ENCODE measurements at places on chromosomes 5 and 9. TPM values are rescaled to one million over a fixed set of nuclear protein-coding genes. Genes with fewer than 3 reads are reported as not detected.
A peak's percentile ranks its signal among the peaks of the same experiment; 100 is the strongest.

DNA sequence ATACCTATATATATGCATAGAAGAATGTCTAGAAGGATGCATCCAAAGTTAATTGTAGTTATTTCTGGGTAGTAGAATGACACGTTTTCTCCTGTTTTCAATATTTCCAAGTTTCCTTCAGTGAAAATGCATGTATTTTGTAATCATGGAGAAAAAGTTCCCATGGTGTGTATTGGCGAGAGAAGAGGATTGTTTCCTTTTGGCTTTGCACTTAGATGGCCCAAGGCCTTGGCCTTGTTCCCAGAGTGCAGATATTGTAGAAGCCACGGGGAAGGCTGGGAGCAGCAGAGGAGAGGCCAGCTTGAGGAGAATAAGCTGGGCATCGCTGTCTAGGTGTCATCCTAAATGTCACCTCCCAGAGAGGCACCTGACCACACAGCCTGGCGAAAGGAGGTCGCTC lies 44.0 kb downstream of the IRF1 start:
- no peaks in the 10 kb centered on the region for H3K27me3 ChIP-seq
- DNase-seq: no peak
- no peaks in the 10 kb centered on the region for H3K36me3 ChIP-seq
- peaks cover 3% of the 10 kb centered on the region for H3K4me1 ChIP-seq
- no peak overlapping the region for H3K4me3 ChIP-seq

DNA sequence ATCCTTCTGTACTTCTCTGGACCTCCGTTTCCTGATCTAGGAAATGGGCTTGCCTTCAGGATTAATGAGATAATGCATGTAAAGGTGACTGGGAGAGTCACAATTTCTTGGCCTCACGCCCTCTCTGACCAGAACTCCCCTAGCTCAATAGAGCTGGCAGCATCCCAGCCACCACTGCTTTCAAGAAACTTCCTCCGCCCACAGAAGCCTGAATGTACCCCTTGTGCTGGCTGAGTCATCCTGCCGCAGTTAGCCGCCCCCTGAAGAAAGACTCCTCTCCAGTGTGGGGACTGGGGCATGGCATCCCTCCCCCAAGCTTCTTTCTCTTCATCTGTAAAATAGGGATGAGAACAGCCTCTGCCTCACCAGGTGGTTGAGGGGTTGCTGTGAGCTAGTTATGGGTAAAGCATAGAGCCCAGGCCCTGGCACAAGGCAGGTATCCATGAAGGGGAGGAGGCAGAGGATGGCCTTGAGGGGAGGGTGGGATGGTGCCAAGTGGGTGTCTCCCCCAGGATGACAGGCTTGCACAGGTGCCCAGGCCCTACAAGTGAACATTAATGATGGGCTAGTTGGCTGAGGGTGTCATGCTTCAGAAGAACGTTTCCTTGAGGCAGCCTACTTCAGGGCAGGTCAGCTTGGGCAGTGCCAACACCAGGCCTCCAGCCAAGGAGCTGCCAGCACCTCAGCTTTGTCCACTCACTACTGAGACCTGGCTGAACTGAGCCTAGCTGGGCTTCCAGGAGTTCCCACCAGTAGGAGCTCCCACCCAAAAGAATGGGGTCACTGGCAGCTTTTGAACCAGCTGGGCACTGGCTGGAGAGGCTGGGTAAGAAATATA lies 3.4 kb downstream of the PDLIM4 start:
- peak overlapping the region; percentile 74 for H3K27ac ChIP-seq
- H3K27me3 ChIP-seq: no peaks in the 10 kb centered on the region
- peaks cover 45% of the 10 kb centered on the region for H3K4me1 ChIP-seq
- H3K4me3 ChIP-seq: no peak overlapping the region
- peaks cover 19% of the 10 kb centered on the region for H3K36me3 ChIP-seq
- DNase-seq: peak; percentile 86

DNA sequence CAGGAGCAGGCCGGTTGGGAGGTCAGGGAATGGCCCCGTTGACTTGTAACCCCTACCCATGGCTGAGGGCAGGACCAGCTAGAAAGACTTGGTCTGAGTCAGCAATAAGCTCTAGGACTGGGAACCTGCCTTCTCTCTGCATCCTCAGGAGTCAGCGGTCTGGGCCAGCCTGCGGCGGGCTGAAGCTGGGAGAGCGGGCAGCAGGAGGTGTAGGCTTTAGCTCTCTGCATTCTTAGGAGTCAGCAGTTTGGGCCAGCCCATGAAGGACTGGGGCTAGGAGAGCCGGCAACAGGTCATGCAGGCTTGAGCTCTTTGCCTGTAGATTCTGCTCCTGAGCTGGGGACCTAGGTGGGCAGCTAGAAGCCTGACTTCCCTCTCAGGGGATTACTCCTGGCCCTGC lies 6.4 kb upstream of the SMIM32 start:
- H3K4me1 ChIP-seq: no peaks in the 10 kb centered on the region
- H3K27me3 ChIP-seq: peaks cover 2% of the 10 kb centered on the region
- H3K27ac ChIP-seq: no peak overlapping the region

- no peaks in the 10 kb centered on the region for H3K27me3 ChIP-seq
- no peak for DNase-seq
- no peak overlapping the region for H3K4me3 ChIP-seq
- no peak overlapping the region for H3K27ac ChIP-seq
- no peaks in the 10 kb centered on the region for H3K36me3 ChIP-seq
These were observed 194.8 kb downstream of the SPOCK1 start for GRCh38 chr5:137304226-137304874.

GRCh38 chr5:58204966-58205365 lies 254.9 kb downstream of the PLK2 start:
- no peaks in the 10 kb centered on the region for H3K27me3 ChIP-seq
- no peaks in the 10 kb centered on the region for H3K4me1 ChIP-seq
- no peak for DNase-seq
- H3K36me3 ChIP-seq: no peaks in the 10 kb centered on the region

GRCh38 chr9:101465326-101465915 lies 29.8 kb upstream of the ALDOB start:
- no peaks in the 10 kb centered on the region for H3K27me3 ChIP-seq
- no peaks in the 10 kb centered on the region for H3K36me3 ChIP-seq
- H3K27ac ChIP-seq: no peak overlapping the region
- no peak for DNase-seq

- peak; percentile 84 for DNase-seq
- no peaks in the 10 kb centered on the region for H3K27me3 ChIP-seq
- no peaks in the 10 kb centered on the region for H3K36me3 ChIP-seq
- H3K4me3 ChIP-seq: 0 out of 2 replicates have a peak overlapping the region, but pooled peaks have one; percentile 3
- peak overlapping the region; percentile 83 for H3K27ac ChIP-seq
These were observed 294.8 kb upstream of the KLF4 start for GRCh38 chr9:107784235-107784958.

- DNase-seq: peak; percentile 44
- H3K27ac ChIP-seq: no peak within 1 kb of the TSS
- peak within 1 kb of the TSS; percentile 43 for H3K4me3 ChIP-seq
- no peaks in the 10 kb centered on the region for H3K4me1 ChIP-seq
These were observed at the start of gene PCDHGB1 for GRCh38 chr5:141349917-141350619. PCDHGB1 (plus strand) TSS chr5:141350099; CDS start chr5:141350261, 162 bp downstream.

DNA sequence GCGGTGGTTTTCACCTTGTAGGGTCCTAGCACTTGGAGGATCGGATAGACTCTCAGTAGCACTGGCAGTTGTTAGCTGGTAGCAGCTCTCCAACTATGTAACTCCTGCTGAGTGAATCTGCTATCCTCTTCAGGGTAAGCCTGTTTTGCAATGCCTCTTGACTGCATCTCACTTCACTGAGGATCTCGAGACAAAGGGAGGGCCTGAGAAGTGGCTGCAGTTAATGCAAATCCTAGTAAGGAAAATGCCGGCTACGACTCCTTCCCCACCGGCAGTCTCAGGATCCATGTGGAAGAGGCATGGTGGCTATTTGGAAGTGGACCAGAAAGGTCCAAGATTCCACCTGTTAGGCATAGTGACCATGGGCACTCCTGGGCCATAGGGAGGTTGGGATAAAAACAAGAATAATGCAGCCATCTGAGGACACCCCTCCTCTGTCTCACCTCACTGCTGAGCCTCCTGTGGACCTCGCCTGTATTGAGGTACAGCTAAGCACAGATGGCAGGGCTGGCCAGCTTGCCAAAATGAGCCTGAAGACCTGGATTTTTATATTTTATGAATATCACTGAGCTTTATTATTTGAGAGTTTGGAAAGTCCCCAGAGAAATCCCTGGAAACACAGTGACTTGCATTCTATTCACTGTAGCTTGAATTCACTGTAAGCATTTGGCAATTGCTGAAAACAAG lies 146.0 kb downstream of the LIFR start:
- no peaks in the 10 kb centered on the region for H3K4me1 ChIP-seq
- no peak for DNase-seq
- H3K27me3 ChIP-seq: peaks cover 34% of the 10 kb centered on the region
- H3K4me3 ChIP-seq: no peak overlapping the region
- no peak overlapping the region for H3K27ac ChIP-seq

GRCh38 chr5:171143171-171143570 lies 165.9 kb upstream of the TLX3 start:
- DNase-seq: no peak
- no peaks in the 10 kb centered on the region for H3K36me3 ChIP-seq
- no peaks in the 10 kb centered on the region for H3K4me1 ChIP-seq
- no peak overlapping the region for H3K4me3 ChIP-seq
- no peaks in the 10 kb centered on the region for H3K27me3 ChIP-seq

DNA sequence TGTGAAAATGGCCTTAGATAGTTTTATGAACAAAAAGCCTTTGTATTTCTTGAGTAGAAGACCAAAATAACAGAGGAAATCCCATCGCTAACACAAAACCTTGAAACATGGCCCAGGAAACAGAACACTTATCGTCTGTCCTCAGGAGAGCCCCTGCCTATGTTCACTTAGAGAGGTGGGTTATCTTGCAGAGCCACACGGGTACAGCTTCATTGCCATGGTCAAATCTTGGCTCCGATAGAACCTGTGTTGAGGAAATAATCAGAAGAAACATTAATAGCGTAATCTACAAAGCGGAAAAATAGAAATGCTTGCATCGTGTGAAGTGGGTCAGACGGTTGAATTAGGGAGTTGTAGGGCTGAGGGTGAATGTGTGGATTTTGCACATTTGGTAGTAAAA lies 216.1 kb downstream of the MAST4 start:
- no peak for DNase-seq
- no peak overlapping the region for H3K4me3 ChIP-seq
- no peaks in the 10 kb centered on the region for H3K4me1 ChIP-seq
- H3K27me3 ChIP-seq: peaks cover 6% of the 10 kb centered on the region

- no peaks in the 10 kb centered on the region for H3K27me3 ChIP-seq
- H3K4me3 ChIP-seq: no peak overlapping the region
- no peak for DNase-seq
- H3K4me1 ChIP-seq: no peaks in the 10 kb centered on the region
These were observed 287.8 kb downstream of the GAS1 start for GRCh38 chr9:86659413-86660046.

GRCh38 chr5:140509898-140510297 lies 37.6 kb upstream of the EIF4EBP3 start:
- no peaks in the 10 kb centered on the region for H3K27me3 ChIP-seq
- no peak overlapping the region for H3K27ac ChIP-seq
- H3K36me3 ChIP-seq: peaks cover 94% of the 10 kb centered on the region
- H3K4me1 ChIP-seq: no peaks in the 10 kb centered on the region
- DNase-seq: no peak
- H3K4me3 ChIP-seq: no peak overlapping the region

- no peak overlapping the region for H3K27ac ChIP-seq
- peaks cover 24% of the 10 kb centered on the region for H3K4me1 ChIP-seq
- DNase-seq: no peak
- H3K27me3 ChIP-seq: peaks cover 56% of the 10 kb centered on the region
- no peak overlapping the region for H3K4me3 ChIP-seq
These were observed 4.9 kb upstream of the LHX2 start for GRCh38 chr9:124006448-124007361.

DNA sequence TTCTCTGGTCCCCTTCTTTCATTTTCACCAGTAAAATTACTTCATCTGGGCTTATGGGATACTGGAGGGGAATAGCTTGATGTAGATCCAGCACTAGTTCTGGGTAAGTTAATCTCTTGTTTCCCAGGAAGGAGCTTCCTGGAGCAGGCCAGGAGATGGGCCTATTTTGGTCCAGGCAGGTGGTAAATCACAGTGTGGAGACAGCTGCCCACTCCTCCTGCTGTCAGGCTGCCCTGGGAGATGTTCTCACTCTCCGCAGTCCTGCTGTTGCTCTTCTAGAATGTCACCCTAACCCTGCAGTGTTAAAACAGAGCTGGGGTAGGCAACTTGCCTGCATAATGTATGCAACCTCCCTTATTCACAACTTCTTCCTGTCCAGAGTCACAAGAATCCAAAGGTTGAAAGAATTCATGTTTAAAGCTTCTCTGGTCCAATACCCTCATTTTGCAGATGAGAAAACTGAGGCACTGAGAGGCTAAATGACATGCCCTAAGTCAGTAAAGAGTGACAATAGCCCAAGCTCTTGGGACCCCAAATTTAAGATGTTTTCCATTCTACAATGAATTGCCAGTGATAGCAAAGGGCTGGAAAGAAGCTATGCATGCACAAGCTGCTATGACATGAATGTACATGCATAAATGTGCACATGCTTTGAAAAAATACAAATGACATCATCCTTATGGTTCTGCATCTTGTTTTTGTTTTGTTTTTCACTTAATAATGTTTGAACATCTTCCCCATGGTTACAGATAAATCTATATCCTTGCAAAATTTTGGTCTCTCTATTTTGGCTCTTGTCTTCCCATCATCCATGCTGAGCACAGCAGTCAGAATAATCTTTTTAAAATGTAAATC lies 71.8 kb upstream of the ADRA1B start:
- H3K4me1 ChIP-seq: no peaks in the 10 kb centered on the region
- H3K27me3 ChIP-seq: no peaks in the 10 kb centered on the region
- H3K27ac ChIP-seq: no peak overlapping the region

GRCh38 chr5:124180299-124180874 lies 566.1 kb downstream of the ZNF608 start:
- H3K36me3 ChIP-seq: no peaks in the 10 kb centered on the region
- no peak overlapping the region for H3K27ac ChIP-seq
- H3K4me3 ChIP-seq: no peak overlapping the region
- no peaks in the 10 kb centered on the region for H3K27me3 ChIP-seq
- no peak for DNase-seq

DNA sequence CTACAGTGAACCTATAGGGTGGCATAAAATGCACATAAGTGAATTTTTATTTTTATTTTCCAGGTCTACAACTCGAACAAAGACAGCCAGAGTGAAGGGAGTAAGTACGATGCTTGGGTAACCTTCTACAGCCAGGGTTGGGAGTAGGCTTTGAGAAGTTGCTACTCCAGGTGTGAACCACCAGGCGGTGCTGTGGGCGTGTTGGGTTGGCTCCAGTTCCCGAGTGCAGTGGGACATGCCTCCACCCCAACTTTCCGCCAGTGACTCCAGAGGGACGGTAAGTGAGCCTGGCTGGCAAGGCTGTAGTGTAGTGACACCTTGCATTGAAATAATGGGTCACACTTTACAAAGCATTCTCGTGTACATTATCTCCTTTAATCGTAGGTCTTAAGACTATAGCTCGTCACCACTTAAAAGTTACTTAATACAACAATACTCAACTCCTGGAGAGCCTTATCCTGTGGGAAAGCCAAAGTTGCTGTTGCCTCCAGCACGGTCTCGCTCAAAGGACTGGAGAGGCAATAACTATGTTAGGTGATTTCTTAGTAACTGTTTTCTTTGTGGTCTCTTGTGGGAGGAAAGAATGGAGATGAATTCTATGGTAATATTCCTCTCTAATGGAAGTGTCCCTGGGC lies 244.0 kb downstream of the ARHGAP26 start:
- H3K36me3 ChIP-seq: no peaks in the 10 kb centered on the region
- no peak overlapping the region for H3K27ac ChIP-seq
- H3K4me3 ChIP-seq: no peak overlapping the region
- H3K27me3 ChIP-seq: no peaks in the 10 kb centered on the region

RC3H2 gene
- total RNA-seq: 25.0 TPM

PRRX2 gene
- not detected for total RNA-seq

MARCHF11 gene
- not detected for total RNA-seq

GRAMD2B gene
- total RNA-seq: 1.7 TPM

RNF183 gene
- not detected for total RNA-seq

RAB3C gene
- total RNA-seq: not detected

THBS4 gene
- total RNA-seq: not detected

DCTN3 gene
- 53.4 TPM for total RNA-seq

GMCL2 gene
- total RNA-seq: not detected
